ENCODE measurements at places on chromosomes 16 and 17. TPM values are rescaled to one million over a fixed set of nuclear protein-coding genes. Genes with fewer than 3 reads are reported as not detected.

The COX6A2 gene
- not detected for total RNA-seq

The IRF8 gene
- not detected for total RNA-seq

The P2RX5 gene
- 1.7 TPM for total RNA-seq

The SPECC1 gene
- 26.2 TPM for total RNA-seq

The ZNF597 gene
- total RNA-seq, result 3.1 TPM

The TSNAXIP1 gene
- total RNA-seq, result 0.72 TPM

The CRYM gene
- not detected for total RNA-seq

The ANKRD40 gene
- 35.8 TPM for total RNA-seq

The MT4 gene
- total RNA-seq, result not detected

The TK2 gene
- total RNA-seq, result 20.0 TPM

The TBC1D3H gene
- not detected for total RNA-seq

The CPPED1 gene
- 6.4 TPM for total RNA-seq

The PPL gene
- total RNA-seq, result 0.36 TPM

The CEP295NL gene
- total RNA-seq, result 0.72 TPM

The NOG gene
- total RNA-seq, result 11.7 TPM

The KRT36 gene
- total RNA-seq, result not detected

The SMIM5 gene
- total RNA-seq, result not detected

The ERBB2 gene
- total RNA-seq, result 28.7 TPM

The RPL19 gene
- 2,298 TPM for total RNA-seq

The POLG2 gene
- 9.2 TPM for total RNA-seq

The MAF gene
- under 0.01 TPM for total RNA-seq

The CPHXL2 gene
- not detected for total RNA-seq

The LPO gene
- not detected for total RNA-seq

The ATAD5 gene
- 2.8 TPM for total RNA-seq

The FNDC8 gene
- not detected for total RNA-seq

The IRX3 gene
- total RNA-seq, result not detected

The KCNG4 gene
- total RNA-seq, result not detected

The AOC2 gene
- 0.36 TPM for total RNA-seq

The CACNA1G gene
- under 0.01 TPM for total RNA-seq

The USP43 gene
- not detected for total RNA-seq

The UNC13D gene
- total RNA-seq, result under 0.01 TPM

The CHTF8 gene
- total RNA-seq, result 40.8 TPM

The MYH1 gene
- total RNA-seq, result not detected

The PPP1R27 gene
- total RNA-seq, result not detected

The NOTUM gene
- total RNA-seq, result not detected

The GNGT2 gene
- total RNA-seq, result 0.56 TPM

The CMTM2 gene
- not detected for total RNA-seq

The SPNS3 gene
- total RNA-seq, result not detected

The EFCAB13 gene
- total RNA-seq, result 1.4 TPM

The PRAC2 gene
- not detected for total RNA-seq
